ENCODE measurements at places on chromosomes 7 and 10.

- no peak for DNase-seq
Measured at GRCh38 chr7:2719007-2719406, 31.0 kb downstream of the AMZ1 start.

DNA sequence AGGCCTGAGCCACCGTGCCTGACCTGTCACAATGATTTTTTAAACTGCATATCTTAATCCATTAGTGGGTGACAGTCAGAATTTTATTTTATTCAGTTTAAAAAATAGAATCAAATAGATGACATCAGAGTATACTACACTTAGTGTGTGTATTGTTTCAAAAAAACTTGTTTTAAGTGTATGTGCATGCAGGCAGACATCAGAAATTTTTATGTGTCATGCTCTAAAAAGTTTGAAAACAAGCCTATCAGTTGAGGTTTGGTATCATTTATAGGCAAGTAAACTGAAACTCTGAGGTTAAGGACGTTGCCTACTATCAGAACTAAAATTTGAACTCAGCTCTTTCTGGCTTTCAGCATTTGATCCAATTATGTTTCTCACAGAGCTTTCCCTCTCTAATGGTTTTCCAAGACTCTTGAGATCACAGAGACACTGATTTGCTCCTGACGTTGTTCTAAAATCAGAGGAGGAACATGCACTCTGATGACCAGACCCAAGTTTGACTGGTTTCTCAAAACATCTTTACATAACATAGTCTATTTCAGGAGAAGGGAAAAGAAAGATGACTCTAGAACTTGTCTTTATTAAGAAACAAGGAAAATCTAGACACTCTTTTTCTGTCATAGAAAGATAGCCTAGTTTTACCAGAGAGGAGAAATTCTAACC, 188.6 kb downstream of the AUTS2 start:
- no peak for DNase-seq

DNA sequence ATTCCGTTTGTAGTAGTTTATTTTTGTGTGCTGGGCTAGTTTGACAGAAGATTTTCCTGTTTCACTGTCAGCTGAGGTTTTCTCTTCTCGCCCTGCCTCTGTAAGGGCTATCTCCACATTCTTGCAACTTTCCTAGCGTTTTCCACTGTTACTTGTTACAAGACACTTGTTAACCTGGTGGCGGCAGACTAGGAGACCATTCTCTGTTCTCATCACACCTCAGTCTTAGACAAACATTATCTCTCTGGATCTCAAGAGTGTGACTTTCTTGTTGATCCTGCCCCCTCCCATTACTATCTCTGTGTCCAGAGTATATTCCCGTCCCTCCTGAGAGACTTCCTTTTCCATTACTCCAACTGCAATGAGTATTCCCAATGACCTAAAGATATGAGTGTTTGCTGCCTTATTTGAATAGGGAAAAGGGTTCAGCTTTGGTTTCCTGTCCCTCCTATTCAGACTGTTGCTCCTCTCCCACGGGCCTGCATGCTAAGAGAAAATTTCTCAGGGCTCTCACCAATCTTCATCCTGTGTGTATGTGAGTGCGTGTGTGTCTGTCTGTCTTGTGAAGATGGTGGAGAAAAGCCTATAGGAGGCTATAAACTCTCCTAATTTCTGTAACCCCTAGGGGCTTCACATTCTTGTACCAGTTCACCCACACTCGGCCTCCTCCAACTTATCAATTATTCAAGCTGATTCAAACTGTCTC, 722.4 kb upstream of the POT1 start:
- DNase-seq = no peak

DNA sequence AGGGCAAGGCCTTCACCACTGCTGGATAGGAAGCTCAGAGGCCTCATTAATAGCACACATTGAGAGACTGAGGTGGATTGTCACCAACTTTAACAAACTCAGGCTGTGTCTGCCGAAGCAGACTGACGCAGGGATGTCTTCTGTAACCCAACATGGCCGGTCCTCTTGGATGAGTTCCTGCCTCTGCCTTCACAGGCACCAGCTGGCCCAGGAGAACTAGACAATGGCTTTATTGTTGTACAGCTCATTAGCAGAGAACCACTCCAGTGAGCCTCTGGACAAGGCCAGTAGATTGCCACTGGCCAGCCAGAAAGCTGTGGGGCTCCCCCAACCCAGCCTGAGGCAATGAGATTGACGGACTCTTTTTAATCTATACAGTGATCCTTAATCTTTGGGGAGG, 9.4 kb downstream of the NODAL start:
- DNase-seq = no peak

DNA sequence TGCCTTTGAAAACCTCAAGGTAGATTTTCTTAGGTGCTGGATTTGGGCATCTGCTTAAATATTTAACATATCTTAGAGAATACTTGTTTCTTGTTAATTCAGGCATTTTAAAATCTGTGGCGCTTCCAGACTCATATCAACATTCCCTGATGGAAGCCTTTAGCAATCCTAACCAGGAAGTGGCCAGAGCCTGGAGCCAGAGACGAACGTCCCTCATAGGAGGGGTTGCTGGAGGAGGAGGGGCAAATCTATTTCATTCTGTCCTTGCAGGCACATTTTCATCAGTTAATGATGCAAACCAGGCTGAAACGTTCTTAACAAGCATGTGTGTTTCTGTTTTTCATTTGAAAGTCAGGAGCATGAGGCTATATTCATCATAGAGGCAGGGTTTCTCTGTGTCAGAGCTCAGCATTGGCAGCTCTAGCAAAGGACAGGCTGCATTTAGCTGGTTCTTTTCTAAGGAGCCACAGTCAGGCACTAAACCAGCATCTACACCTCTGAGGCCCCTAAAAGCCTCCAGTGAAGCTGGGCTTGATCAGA, 17.8 kb upstream of the IFIT2 start:
- DNase-seq = peak; percentile 84
